Stimulated activated CD8-positive, alpha-beta memory T cell treated with anti-CD3 and anti-CD28 coated beads, Interleukin-15, amount 100 ng/mL, for 4 hours (primary cell): ENCODE measurements at places on chromosomes 3 and 15.

DNA sequence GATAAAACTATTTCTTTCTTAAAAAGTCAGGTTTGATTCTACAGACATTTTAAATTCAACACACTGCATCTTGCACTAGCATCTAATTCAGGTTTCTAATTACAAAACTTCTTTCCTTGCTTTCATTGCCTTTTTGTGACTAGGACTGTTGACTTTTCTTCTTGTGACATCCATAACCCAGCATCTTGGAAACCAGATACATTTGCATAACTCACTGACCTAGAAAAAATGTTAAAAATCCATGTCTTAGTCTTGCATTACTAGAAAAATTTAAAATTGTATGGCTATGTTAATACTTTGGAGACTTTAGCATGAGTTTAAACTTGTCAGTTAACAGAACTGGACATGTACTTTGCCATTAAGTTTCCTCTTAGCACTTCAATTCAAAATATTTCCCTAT is 72.7 kb downstream of the DTWD1 start:
- DNase-seq: no peak

GRCh38 chr3:621714-622113 is 425.2 kb downstream of the CHL1 start:
- no peak for DNase-seq

DNA sequence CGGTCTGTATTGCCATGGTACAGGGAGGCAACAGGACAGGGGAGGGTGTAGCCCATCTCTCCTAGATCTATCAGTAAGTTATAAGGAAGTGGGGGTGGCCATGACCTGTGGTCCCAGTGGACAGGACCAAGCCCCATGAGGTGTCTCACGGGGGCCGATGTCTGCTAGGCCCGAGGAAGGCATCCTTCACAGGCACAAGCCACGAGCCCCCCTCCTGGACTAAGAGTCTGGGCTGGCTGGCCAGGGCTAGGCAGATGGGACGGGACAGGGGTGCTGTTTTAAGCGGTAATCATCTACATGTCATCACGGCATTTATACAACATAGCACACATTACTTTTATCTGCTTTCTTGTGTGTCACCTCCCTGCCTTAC is 2.6 kb upstream of the TBC1D2B start:
- no peak for DNase-seq

GRCh38 chr3:194265505-194265892 is 85.6 kb downstream of the CPN2 start:
- DNase-seq: no peak

DNA sequence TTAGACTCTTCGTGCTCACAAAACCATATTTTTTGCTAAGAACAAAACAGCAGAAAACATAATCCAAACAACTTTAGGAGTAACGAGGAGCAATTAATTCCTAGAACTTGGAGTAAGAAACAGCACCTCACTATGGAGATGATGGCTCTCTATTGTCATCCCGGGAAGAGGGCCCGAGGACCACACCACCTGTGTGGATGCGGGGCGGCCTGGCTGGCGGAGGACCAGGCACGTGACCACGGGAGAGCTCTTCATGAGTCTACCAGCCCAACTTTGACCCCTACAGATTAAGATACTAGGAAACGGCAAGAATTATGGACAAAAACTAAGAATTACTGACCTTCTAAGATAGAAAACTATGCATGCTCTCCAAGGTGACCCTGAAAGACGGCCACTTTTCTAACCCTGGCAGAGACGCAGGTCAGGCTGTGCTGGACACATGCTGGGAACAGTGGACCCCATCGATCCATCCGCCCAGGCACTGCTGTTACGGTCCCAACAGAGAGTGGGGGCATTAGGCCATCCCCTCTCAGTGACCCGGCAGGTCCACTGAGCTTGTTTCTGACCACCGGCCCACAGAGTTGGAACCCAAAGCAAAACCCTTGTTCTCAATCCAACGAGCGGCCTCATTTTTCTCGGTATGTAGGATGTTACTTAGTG is 13.1 kb upstream of the OCA2 start:
- no peak for DNase-seq

DNA sequence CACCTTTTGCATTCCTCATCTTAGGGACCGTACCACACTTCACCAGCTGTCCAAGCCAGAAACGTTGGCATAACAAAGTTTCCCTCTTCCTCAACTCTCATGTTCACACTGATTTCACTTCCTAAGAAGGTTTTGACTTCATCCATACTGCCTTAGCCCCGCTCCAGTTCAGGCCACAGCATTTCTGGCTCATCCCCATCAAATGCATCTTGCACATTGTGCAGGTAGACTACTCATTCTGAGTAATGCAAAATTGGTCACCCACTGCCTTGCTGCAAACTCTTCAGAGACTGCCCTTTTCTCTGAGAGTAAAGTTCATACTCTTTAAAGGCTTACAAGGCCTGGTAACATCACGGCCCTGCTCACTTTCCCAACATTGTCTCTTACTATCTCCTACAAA is 8.8 kb downstream of the NUSAP1 start:
- no peak for DNase-seq
